ENCODE measurements at places on chromosomes 2 and 18.

DNA sequence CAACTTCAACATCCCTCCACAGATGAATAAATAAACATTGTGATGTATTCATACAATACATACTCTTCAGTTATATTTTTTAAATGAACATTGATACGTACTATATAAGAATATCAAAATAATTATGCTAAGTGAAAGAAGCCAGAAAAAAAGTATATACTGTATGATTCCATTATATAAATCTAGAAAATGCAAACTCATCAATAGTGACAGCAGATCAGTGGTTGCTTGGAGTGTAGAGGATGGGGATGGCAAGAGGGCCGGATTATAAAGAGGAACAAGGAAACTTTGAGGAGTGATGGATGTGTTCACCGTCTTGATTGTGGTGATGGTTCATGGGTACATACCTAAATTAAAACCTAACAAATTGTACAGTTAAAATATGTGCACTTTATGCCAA, 3.0 kb upstream of the TTC27 start:
- DNase-seq: no peak

GRCh38 chr18:28781616-28782362, 604.9 kb upstream of the CDH2 start:
- DNase-seq: no peak

- no peak for DNase-seq
Observed at GRCh38 chr2:141496810-141497209, 634.0 kb downstream of the LRP1B start.

GRCh38 chr2:235773188-235773928, 279.5 kb downstream of the AGAP1 start:
- no peak for DNase-seq

- DNase-seq: no peak
Observed at GRCh38 chr2:151102226-151102625, 159.4 kb downstream of the RBM43 start.

- DNase-seq: no peak
Observed at GRCh38 chr2:55401124-55401523, 18.5 kb downstream of the CCDC88A start.

DNA sequence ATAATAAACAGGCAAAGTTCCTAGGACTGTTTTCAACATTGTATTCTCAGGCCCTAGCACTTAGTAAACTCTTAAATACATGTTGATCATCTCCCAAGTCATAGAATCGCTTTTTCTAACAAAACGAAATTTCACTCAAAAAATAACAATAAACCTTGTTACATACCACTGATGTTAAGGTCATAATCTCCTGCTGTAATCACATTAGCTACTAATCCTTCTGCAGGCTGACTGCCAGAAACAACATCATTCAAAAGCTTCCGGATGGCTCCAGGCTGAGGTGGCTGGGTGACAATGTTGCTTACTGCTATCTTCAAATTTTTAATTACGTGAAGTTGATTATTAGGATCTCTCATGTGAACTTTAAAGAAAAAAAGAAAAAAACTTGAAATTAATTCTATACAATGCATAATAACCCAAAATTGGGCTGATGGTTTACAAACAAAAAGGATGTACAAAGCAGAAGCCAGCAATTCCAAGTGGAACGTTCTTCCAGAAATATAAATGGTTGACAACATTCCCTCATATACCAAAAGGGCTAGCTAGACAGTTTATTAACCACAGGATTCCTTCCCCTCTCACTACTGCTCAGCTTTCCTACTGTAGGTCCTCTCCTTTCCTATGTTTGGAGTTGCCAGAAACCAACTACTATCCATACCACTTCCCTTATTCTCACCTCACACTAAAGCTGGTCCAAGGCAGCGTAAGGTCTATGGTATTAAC, 11.6 kb downstream of the TRAPPC8 start:
- no peak for DNase-seq

- DNase-seq: no peak
Observed at GRCh38 chr2:128510701-128511397, 192.2 kb upstream of the HS6ST1 start.

DNA sequence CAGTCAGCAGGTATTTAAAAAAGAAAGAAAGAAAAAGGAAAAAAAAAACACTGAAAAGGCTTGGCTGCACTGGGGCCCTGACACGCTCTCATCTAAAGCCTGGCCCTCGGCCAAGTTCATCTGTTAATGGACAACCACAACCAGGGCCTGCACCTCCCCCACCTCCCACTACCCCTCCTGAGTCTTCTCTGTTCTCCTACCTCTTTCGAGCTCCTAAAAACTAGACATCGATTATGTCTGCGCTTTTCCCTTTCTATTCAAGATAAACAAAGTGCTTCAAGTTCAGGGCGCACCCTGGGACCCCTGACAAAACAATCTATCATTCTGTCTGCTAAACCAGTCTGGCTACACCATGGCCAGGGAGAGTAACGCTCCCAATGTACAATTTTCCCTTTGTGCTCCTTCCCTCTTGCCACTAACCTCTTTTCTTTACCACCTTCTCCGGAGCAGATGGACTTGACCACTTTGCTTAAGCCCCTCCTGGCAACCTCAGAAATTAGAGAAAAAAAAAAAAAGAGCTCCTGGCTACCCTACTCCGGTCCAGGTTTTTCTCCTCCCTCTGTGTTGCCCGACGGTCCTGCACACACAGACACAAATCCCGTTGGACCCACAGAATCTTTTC, 22.7 kb downstream of the BCL11A start:
- DNase-seq: no peak

GRCh38 chr2:65021709-65022108, 32.5 kb downstream of the SLC1A4 start:
- no peak for DNase-seq

GRCh38 chr2:39476524-39476923, 39.4 kb upstream of the MAP4K3 start:
- no peak for DNase-seq

All from CD4-positive, alpha-beta T cell treated with Interleukin-12 subunit alpha and Interleukin-12 subunit beta, for 1 hour (primary cell).